Activated T-helper 1 cell treated with Interleukin-2 at 50 U/mL for 16 hours (primary cell): ENCODE measurements at places on chromosomes 16 and 17.

- DNase-seq = no peak
These were observed 10.5 kb upstream of the TIMP2 start for GRCh38 chr17:78935419-78936323.

GRCh38 chr17:61325382-61326073, 74.1 kb upstream of the TBX2 start:
- DNase-seq = no peak

- no peak for DNase-seq
These were observed 4.6 kb downstream of the SMCR8 start for GRCh38 chr17:18319604-18320256.

DNA sequence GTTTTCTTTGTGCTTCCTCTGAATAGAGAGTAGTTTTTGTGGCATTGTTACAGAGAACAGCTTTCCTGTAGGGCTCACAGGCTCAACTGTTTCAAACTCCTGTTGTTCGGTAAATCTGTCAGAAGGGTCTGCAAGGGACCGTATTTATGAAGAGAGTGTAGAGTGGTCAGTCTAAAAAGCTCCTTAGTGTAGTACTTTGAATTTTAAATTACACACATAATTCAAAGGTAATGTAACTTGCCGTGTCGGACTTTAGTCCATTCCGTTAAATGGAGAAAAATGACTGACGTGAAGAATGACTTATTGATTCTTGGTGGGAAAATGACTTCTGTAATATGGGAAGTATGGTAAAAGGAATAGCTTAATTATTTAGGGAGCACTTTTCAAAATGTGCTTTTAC, 190.9 kb downstream of the WWOX start:
- no peak for DNase-seq

- no peak for DNase-seq
These were observed 8.4 kb downstream of the TSPOAP1 start for GRCh38 chr17:58320163-58320558.

GRCh38 chr17:35676441-35676840, 55.0 kb upstream of the RASL10B start:
- DNase-seq = no peak

DNA sequence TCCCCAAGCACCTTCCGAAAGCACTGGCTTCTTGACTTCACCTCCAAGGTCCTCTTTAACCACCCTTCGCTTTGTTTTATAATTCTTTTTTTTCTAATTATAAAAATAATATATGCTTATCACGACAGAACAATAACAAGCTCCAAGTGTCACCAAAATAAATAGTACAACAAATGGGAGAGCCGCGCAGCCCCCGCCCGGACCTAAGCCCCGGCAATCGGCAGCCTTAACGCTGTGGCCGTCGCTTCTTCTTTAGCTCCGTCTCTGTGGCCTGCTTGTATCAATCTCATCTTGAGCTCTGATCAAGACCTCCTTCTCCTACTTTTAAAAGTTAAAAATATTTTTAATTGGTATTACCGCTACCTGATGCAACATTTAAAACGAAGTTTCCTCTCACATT, 42.7 kb downstream of the CYB5D2 start:
- DNase-seq = no peak

DNA sequence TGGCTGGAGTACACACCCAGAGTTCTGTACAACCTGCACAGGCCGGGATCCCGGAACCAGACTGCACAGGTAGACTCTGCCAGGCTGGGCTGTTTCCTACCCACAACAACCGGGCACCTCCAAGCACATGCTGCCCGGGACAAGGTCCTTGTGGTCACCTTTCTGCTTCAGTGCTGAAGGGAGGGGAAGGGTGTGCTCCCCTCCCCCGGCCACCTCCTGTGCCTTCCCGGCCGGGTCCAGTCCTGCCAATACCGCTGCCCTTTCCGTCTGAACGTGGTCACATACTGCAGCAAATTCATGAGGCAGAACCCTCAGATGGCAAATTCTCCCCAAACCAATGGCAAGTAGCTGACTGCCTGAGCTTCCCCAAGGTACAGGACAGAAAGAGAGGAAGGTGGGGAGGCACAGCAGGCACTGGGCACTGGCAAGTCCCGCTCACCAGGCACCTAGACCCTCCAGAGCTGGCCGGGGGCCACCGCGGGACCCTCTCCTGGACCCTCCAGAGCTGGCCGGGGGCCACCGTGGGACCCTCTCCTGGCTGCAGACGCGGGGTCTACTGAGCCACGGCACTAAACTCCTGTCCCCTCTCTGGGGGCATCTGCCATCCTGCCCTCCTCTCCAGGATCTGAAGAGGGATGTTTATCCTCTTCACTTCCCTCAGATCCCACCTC, 22.8 kb downstream of the SLC43A2 start:
- DNase-seq = no peak

GRCh38 chr17:76542984-76543383, 3.1 kb downstream of the PRCD start:
- no peak for DNase-seq

- no peak for DNase-seq
These were observed 28.0 kb downstream of the NFATC3 start for GRCh38 chr16:68113059-68113761.

DNA sequence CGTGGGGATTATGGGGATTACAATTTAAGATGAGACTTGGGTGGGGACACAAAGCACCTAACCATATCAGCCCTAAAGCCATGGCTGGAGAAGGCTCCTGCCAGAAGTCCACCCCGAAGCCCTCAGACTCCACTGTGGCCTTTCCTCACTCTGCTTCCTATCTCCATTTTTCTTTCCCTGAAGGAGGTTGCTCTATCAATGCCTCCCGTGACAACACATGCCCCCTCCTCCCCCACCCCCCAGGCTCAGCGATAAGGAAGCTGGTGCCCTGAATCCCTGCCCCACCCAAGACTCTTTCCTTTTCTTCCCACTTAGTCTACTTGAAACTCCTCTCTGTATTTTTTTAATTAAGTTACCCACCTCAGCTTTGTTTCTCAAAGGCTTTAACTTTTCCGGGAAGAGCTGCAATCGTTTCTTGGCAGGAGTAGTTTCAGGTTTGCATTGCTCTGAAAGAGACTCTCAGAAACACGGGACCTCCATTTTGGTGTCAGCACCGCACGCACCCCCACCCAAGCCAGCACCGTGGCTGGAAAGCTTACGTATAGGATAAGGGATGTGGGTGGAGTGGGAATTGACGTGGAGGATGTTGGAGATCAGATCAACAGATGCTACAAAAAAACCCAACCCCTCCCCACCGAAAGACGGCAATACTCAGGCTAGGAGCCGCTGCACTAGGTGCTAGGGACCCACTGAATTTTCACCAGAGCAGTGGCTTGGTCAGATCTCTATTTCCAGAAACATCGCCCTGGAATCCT, 15.2 kb upstream of the CA4 start:
- DNase-seq = no peak

DNA sequence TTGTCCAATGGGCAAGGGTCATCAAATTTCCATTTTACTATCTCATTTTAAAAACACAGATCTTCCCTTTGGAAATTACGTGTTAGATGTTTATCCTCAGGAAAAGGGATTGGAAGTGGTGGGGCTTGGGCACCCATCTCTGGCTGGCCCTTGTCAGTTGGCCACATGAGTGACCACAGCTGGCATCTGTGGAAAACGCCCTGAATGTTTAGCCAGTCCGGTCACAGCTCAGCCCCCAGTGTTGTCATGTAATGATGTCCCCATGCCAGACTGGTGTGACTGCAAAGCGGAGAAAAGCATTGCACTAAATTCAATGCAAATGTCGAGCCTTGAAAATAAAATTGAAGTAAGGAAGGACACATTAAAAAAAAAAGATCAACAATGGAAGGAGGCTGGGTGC, 53.0 kb downstream of the TMC6 start:
- DNase-seq = no peak

DNA sequence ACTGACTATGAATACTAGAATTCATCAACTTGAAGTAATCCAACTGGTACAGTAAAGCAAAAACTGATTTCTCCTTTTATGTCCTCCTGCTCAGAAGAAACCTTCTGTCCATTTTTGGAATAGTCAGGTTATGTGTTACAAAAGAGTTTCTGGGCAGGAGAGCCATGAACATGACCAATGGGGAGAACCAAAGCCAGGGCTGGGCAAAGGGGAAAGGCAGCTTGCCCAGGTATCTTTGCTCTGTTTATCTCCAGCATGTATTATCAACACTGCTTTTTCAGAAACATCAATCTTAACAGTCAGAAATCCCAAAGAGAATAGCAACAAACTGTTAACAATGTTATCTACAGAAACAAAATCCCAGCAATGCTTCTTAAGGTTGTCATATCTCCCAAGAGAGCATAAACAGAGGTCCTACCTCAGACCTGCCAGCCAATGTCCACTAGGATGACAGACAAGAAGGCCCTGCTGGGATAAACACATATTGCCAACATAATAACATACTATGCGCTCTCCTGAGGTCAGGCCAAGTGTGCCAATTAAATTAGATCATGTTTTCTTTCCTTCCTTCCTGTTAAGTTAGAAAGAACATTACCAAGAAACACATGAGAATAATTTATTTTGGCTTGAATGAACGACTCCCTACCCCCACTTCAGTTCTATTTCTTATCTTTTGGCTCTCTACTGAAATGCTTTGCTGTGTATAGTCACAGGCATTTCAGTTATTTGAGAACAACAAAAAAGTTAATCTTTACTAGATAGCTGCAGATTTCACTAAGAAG, 28.0 kb downstream of the BLMH start:
- no peak for DNase-seq

DNA sequence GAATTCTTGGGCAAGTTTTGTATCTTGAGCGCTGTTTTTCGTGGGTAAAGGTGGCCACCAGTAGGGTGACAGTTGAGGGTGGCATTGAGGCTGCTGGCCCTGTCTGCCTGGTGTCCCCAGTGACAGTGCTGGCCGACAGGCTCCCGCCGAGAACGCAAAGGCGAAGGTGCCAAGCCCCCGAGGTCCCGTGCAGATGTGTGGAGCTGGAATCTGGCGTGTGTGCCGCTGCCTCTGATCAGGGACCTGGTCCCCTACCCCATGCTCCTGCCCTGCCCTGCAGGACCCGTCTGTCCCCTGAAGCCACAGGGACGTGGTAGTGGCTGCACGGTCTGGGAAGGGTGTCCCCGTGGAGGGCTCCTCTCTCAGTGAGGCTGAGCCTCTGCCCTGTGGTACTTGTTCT, 3.5 kb downstream of the UBE2I start:
- no peak for DNase-seq

DNA sequence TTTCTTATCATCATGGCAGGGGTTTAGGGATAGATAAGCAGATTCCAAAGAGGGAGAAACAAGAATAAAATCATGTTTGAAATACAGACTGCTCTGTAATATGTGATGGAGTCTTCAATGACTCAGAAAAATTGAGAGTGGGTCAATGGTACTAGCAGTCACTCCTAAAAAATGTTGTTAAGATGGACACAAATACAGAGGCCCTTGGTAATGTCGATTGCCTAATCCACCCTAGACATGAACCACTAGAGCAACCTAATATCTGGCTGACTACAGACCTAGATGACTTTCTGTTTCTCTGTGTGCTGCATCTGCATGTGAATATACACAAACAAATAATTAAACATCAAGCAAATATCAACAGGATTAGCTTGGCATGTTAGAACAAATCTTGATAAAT, 135.8 kb downstream of the CDH8 start:
- DNase-seq = no peak

DNA sequence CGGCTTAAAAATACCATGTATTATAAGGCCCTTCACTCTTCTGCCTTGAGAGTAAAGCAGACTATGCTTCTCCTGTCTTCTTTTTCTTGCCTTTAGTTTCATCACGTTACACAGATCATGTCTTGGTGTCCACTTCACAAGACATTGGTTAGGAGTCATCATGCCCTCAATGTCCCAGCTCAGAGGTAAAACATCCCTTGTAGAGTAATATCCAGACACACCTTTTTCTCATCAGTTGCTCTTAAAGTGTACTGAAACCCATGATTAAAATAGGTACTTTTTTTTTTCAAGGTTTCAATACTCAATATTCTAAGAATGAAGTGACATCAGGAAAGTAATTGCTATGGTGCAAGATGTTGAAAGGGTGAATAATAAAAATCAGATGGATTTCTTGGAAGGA, 267.8 kb downstream of the PMP22 start:
- no peak for DNase-seq

DNA sequence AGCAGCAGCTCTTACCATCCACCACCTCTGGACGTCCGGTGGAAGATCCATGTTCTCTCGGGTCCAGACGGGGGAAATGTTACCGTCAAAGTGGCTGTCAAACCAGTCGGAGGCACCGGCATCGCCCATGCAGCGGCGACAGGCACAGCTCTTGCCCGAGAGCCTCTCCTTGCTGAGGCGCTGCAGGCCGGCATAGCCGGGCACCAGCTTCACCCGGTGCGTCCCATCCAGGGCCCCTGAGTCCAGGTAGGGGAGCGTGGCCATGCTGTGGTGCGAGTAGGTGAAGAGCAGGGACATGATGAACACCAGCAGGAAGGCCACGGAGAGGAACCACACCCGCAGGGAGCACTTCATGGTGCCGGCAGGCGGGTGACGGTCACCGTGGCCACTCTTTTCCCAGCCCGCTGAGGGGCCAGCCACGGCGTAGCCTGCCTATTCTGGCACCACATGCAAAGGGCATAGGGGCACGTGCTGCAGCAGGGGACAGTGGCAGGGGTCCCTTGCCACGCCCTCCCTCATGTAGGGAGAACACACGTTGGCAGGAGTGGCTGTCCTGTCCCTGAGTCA, 40.6 kb downstream of the ST3GAL2 start:
- no peak for DNase-seq

DNA sequence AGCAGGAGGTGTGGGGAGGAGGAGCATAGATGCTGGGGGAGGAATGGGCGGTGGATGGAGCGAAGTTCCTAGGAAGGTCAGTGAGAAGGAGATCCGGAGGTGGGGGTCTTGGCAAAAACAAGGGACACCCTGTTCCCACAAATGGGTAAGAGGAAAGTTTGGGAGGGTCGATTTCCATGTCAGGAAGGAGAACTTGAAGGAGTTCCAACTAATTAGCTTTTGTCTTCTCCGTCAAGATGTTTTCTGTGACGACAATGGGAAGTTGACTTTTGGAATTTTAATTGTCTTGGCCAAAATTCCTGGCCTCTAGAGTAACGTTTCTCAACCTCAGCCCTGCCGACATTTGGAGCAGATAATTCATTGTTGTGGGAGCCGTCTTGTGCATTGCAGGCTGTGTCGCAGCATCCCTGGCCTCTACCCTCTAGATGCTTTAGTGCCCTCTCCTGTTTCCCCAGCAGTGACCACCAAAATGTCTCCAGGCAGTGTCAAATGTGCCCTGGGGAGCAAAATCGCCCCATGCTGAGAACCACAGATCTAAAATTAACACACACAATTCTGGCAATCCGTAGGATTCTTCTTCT, 97.1 kb downstream of the PITPNC1 start:
- DNase-seq = no peak

DNA sequence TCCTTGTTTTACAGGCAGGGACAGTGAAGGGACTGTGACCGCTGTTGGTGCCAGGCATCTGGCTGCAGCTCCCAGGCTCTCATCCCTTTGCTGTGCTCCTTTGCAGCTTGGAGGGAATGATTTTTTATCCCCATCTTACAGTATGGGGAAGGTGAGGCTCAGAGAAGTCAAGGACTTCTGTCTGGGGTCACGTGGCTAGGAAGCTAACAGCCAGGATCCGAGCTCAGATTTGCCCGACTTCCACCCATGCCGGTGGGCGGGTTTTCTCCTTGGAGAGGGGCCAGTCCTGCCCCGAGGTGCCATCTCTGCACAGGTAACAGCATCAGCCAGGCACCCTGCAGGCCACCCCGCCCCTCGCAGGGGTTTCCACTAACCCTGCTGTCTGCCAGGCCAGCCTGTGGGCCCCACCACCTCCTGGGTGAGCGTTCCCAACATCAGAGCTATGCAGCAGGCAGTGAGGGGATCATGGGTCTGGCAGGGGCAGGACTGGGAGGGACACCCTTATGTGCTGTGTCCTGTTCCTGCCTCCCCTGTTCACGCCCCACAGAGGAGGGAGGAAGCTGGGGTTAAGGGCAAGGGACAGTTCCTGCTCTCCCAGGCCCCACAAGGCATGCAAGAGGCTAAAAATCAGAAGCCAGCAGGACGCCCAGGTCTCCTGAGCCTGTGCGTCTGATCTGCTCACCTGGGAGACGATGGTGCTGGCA, 25.4 kb downstream of the JPH3 start:
- DNase-seq = no peak
